Posterior cingulate gyrus (tissue), 11 donors: ENCODE measurements at places on chromosomes 13 and 19.

- DNase-seq: no peak
Measured at GRCh38 chr13:52405369-52405766, 604 bp downstream of the THSD1 start.

DNA sequence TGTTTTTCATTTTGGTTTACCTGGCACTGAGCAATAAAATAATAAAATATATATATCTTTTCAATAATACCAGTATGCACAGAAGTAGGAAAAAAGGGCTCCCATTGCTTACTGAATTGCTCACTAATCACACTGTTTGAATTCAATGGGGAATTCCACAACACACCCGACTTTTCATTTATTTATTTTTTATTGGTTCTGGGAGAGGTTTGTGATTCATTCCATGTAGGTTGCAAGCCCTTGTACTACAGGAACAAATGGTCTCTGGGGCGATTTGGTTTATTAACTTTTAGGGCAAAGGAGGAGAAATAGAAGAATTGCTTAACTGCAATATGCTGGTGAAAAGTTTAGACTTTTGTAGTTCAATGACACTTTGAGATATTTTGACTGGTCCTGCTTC, 207.4 kb downstream of the DCT start:
- no peak for DNase-seq

DNA sequence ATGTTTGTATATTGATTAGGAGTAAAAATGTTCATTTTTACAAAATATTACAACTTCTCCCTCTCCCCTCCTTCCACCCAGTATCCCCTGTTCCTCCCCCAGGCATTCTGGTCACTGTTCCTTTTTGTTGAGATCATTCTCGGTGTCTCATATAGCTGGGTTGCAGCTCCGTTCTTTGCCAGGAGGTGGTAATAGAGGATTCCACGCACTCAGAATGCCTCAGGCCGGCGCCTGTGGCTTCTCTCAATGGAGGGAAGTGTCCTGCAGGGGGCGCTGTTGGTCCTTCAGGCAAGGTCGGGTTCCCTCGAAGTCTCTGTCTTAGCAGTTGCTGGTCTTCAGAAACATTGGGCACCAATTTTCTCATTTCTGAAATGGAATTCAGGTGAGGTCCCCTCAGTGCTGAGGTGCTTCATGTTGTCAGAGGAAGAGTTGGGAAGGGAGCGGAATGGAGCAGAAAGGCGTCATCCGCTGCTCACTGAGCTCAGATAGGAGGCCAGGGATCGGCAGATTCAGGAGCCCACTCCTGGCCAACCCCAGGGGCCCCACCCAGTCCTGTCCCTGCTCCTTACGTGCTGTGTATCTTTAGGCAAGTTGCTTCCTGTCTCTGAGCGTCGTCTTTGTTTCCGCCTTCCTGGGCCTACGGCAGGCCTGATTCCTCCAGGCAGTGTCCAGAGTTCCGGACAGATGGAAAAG, 10.3 kb upstream of the GARIN5A start:
- DNase-seq: no peak

DNA sequence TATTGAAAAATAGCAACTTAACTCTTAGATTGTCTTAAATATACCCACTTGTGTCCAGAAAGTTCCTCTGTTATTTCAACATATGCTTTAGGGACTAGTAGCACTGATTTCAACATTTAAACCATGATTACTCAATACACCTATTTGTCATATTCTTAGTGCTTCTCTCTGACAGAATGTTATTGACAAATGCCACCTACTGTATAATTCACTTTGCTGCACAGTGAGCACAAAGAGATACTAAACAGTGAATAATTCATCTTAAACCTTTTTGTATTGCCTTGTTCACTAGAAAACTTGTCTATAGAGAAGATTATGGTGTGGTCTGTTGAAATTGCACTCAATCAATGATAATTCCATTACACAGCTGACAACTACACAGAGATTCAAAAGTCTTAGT, 692.6 kb downstream of the PCDH17 start:
- DNase-seq: no peak

DNA sequence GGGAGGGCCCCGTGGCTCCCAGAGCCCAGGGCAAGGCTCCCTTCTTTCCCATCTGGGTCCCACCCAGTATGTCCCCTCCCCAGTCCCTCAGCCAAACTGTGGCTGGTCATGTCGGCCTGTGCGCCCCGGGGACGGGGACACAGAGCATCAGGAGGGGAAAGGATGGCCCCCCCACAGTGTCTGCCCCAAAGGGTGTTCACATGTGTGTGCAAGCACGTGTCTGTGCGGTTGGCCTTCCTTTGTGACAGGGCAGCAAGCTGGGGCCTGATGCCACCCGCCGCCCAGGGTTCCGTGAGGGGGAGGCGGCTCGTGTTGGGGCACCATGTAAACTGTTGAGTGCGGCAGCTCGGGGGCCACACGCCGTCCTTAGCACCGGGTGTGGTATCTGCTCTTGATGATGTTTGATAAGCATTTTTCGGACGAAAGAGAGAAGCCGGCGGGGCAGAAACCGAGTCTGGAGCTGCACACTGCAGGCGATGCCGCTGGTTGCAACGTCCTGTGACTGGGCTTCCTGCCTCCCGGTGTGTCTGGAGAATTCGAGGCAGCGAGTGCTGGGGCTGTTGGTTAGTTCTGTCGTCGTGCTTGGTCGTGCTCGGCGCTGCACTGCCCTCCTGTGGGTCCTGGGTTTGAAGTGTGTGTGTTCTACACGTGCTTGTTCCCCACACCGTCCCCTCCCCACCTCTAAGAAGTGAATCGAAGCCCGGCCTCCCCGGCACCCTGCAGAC, 18.4 kb downstream of the GNA11 start:
- DNase-seq: no peak

GRCh38 chr13:112092453-112092852, 25.5 kb downstream of the SOX1 start:
- DNase-seq: no peak

- DNase-seq: no peak
Measured at GRCh38 chr13:50370303-50370950, 355.2 kb downstream of the KCNRG start.

DNA sequence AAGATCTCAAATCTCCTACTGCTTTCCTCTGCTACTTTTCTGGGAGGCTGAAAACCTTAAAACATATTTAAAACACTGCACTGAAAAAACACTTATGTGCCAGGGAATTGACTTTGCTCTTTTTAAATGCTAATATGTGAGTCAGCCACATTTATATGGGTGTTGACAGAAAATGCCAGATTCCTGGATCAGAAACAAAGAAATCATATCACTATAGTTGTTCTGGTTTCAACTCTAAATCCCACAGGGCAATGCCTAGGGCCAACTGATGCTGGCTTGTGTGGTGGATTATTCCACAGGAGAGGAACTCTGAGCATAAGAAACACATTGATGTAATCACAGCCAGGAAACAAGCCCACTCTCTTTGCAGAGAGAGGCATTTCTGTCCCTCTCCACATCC, 1439.0 kb upstream of the SPRY2 start:
- no peak for DNase-seq

GRCh38 chr13:103006641-103007426, 59.4 kb downstream of the SLC10A2 start:
- DNase-seq: no peak

GRCh38 chr19:5057860-5058259, 88.9 kb downstream of the KDM4B start:
- no peak for DNase-seq

GRCh38 chr13:43698009-43698408, 88.8 kb downstream of the ENOX1 start:
- DNase-seq: no peak

- DNase-seq: no peak
Measured at GRCh38 chr19:2933490-2933910, 11.3 kb downstream of the ZNF77 start.

DNA sequence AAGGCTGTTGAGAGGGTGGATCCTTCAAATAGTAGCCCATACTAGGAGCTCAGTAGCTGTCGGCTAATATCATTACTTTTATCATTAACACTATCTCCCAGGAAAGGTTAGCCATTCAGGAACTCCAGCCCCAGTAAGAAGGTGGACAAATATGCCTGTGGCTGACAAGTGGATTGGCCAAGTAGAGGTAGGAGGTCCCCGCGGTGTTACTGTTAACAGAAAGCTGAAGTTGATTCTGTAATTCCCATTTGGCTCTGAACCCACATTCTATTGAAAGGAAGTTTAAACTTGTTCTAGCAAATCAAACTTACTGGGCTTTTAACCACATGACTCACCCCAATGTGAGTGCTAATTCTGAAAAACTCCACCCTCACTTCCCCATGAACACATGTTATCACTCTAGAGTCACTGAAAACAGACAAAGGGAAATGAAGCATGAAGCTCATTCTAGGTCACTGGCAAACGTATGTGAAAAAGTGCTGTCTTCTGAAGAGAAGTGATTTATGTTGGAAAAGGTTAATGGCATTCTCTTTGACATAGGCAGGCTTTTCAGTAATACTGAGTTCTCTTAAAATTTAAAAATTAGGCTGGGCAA, 273.5 kb downstream of the FGF14 start:
- no peak for DNase-seq

DNA sequence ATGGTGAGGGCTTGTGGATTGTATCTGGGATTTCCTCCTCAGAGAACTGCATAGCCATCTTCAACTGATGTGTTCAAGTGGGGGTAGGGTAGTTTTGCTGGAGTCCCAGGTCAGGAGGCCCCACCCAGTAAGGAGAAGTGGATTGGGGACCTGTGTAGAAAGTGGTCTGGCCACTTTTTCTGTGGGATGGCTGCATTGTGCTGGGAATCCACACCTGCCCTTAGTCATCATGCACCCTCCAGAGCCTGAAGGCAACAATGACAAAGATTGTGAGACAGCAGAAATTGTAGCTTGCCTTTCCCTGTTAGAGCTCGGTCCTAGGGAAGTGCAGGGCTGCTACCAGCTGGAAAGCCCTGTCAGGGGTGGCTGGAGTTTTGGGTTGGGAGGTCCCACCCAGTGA, 255.4 kb downstream of the NDFIP2 start:
- no peak for DNase-seq

- DNase-seq: no peak
Measured at GRCh38 chr19:29953352-29954247, 11.6 kb downstream of the URI1 start.

DNA sequence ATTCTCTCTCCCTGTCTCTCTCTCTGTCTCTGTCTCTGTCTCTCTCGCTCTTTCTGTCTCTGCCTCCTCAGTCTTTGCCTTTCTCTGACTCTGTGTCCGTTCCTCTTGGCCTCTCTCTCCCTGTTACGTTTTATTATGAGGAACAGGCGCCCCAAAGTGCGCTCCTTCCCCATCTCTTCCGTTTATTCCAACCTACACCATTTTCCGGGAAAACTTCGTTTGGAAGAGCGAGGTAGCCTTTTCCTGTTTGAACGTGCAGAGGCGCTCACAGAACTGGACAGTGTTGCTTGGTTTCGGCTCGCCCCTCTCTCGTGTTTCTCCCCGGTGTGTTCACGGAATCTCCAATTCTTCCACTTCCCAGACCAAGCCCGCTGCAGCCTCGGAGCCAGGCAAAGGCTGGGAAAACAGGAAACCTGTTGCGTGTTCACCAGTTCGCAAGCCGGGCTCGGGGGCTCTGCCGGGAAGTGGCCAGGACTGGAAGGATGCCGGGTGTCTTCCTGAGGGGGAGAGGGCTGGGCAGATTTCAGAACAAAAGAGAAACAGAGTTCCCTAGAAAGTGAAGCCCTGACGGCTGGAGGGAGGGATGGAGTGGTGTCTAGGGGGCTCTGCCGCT, 605 bp downstream of the TMEM255B start:
- DNase-seq: peak; percentile 85

- DNase-seq: no peak
Measured at GRCh38 chr19:58212336-58213074, 16.2 kb upstream of the ZNF544 start.

- no peak for DNase-seq
Measured at GRCh38 chr13:43544631-43545030, 242.1 kb downstream of the ENOX1 start.
